Lung microvascular endothelial cell (primary cell): ENCODE measurements at places on chromosomes 4 and X. TPM values are rescaled to one million over a fixed set of nuclear protein-coding genes. Genes with fewer than 3 reads are reported as not detected.

DNA sequence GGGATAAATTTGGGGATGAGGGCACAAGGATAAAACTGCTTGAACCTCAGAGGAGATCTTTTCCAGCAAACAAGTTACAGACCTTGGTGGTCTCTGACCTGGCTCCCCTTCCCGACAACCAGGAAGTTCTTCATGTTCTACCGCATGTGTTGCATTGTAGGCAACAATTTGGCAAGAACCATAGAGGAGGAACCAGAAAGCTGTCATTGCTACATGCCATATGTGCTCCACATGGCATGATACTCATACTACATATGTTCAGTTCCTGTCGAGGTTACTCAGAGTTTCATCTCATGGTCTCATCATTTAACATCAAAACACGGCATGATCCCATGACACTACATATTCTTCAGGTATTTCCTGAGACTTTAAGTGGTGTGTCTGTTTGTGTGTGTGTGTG is 235.9 kb downstream of the OR13H1 start:
- no peak for DNase-seq

DNA sequence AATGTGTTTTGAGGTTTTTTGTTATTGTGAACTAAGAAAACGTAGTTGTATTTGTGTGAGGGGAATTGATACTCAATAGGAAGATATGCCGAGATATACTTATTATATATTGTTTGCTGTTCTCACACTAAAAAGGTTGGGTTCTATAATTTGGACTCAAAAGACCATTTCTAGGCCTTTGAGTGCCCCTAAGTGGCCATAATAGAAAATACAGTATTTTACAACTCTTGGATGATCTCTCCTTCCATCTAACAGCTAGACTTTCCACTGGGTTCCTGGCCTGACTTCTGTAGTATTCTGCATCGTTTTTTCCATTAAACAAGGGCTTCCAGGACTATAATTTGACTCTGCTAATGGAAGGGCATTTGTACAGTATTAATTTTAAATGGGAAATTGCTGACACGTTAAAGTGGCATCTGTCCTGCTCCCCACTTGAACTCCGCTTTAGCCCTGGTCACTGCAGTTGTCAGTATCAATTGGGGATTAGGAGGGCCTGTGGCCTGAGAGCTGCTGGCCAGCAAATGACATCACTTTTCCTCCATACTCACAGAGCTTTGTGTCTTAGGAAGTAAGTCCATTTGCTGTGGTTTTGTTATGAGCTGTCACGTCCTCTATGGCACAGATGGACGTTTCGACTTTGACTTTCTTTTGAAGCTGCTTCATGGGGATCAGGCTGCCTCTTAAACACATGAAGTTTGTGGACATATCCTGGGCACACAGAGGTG is 176.9 kb downstream of the SLIT2 start:
- DNase-seq: no peak

DNA sequence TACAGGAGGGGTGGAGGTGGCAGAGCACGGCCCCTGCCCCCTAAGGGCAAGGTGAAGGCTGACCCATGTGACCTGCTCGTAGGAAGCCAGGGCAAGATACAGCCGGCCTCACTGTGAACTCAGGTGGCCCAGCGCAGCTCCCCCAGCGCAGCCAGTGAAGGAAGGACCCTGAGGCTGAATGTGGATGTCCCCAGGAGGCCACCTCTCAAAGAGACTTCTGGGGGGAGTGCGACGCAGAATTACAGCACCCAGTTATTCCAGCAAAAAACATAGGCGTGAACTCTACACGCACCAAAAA is 52.6 kb downstream of the ZFYVE28 start:
- no peak for DNase-seq

DCK gene
- total RNA-seq: 14.2 and 23.8 TPM in 2 replicates

ZMYM3 gene
- total RNA-seq: 7.9 and 8.5 TPM in 2 replicates

- no peak for DNase-seq
Observed at GRCh38 chrX:84064164-84064563, 123.8 kb downstream of the RPS6KA6 start.

- no peak for DNase-seq
Observed at GRCh38 chrX:25383196-25383595, 367.4 kb upstream of the ARX start.

DNA sequence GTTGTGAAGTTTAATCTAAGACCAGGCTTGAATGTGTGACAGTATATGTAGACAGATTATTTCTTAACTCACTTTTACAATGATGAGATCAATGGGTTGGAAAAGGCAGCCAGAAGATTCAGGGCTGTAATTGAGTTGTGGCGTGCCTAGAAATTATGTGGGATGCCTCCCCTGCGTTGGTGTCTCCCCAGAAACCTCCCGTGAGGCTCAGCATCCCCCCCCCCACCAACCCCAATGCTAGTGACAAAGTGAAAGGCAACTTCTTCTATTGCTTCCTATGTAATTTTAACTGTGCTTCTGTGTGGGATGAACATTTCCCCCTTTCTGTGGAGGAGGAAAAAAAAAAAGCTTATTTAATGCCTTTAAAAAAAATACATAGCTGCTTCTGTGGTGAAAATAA is 297.9 kb downstream of the ARHGAP10 start:
- no peak for DNase-seq

- no peak for DNase-seq
Observed at GRCh38 chr4:140102421-140102820, 51.6 kb downstream of the MAML3 start.

FBXO8 gene
- total RNA-seq: 19.2 and 31.5 TPM in 2 replicates

- DNase-seq: no peak
Observed at GRCh38 chr4:37157476-37158167, 86.9 kb upstream of the NWD2 start.

HDX gene
- 3.5 and 4.2 TPM in 2 replicates for total RNA-seq

DNA sequence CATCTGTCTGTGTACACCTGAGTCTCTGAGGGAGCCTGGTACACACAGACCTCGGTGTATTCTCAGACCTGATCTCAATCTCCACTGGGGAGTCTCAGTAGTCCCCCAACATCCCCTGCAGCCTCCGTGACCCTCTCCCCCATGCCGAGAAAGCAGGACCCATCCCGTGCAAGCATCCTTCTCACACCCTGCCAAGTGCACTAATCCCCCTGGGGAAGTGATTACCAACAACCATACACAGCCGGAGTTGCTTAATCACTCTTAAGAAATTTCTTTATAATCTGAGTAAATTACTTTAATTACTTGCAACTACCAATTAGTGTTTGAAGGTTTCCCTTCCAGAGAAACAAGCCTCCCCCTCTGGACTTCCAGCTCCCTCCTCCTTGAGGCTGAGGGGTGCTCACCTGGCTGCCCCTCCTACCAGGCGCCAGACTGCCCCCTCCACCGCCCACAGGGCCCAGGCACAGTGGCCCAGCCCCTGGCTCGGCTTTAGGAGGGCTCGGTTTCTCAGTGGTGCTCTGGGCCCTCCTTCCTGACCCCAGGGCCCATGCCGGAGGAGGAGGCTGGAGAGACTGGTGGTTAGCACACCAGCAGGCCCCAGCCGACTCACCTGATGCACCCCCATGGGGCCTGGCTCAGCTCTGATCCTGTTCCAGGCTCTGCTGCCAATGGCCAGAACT is 43.8 kb downstream of the PJA1 start:
- no peak for DNase-seq

DNA sequence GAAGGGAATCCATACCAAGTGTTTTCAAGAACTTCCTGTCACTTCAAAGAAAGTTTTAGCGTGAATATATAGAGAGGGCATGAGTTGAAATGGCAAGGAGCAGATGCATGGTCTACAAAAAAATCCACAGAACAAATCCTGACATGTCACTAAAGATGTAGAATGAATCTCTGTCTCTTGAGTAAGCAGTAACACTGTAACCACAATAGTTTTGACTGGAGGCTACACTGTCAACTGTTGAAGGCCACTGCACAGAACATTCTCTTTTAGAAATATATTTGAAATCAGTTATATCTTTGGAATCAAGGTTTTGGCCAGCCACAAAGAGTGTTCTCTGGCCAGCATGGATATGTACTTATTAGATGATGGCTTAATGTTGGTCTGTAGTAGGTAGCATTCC is 83.8 kb downstream of the VCX3B start:
- DNase-seq: no peak

GRCh38 chr4:109169170-109169569 is 133.3 kb downstream of the COL25A1 start:
- no peak for DNase-seq

DNA sequence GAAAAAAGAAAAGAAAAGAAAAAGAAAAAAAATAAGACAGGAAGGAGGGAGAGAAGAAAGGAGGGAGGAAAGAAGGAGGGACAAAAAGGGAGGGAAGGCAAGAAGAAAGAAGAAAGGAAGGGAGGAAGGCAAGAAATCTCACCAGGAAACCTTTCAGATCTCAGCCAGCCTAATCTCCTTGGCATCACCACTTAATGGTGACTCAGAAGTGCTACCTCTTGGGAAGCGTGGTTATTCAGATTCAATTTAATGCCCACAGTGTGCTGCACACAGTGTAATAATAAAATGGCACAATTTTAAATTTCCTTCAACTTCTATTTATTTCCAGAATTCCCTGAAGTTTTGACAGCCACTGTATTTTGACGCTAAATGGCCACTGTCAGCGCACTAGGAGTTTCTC is 50.3 kb downstream of the DKK2 start:
- no peak for DNase-seq

- no peak for DNase-seq
Observed at GRCh38 chrX:109036624-109037023, 300.3 kb upstream of the IRS4 start.

DNA sequence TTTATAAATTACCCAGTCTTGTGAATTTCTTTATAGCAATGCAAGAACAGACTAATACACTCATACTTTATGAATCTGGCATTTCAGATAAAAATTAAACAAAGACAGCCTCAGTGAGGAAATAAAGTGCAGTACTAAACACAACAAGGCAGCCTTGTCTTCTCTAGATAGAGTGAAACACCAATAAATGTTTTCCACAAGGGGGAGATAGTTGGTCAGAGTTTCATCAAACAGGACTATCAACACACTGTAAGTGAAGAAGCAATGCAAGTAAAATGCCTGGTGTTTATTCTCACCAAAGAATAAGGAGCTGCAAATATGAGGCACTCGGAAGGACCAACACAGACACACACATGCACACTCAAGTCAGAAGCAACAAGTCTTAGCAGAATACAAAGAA is 62.8 kb downstream of the FAM9B start:
- peak; percentile 48 for DNase-seq

DNA sequence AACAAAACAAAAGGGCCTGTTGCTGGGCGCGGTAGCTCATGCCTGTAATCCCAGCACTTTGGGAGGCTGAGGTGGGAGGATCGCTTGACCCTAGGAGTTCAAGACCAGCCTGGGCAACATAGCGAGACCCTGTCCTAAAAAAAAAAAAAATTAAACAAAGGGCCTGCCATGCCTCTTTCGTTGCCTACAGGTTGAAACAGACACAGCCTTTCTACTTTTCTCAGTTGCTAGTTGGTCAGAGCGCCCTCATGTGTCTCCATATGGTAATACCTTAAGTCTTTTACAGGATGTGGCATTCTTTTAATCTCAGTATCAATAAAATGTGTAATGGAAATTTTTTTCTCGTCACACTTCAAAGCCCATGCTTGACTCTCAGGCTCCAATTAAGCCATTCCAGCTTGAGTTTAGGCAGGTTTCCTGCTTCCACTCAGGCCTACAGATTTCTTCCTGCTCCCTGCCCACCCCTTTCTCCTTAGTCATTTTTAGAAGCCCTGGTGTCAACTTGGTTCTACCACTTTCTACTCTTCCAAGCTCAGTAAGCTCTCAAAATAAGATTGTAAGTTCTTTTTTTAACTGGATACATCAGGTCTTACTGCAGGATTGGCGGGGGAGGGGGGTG is 4.6 kb upstream of the SOWAHD start:
- peak; percentile 68 for DNase-seq

DNA sequence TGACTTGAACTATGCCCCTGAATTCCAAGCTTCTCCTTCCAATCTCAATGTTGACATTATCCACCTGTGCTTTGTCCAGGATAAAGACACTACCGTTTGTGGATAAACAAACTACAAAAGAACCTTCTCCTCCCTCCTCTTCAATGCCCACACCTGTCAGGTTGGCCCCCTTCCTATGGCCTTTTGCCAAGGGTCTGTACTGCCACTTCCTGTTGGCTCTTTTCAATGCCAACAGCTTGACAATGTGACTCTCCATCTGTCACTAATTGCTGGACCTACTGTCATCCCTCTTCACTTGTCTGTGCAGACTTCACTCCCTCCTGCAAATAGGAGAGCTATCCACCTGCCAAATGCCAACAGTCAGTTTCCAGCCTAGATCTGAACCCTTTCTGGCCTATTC is 35.8 kb upstream of the MID1 start:
- DNase-seq: no peak

DNA sequence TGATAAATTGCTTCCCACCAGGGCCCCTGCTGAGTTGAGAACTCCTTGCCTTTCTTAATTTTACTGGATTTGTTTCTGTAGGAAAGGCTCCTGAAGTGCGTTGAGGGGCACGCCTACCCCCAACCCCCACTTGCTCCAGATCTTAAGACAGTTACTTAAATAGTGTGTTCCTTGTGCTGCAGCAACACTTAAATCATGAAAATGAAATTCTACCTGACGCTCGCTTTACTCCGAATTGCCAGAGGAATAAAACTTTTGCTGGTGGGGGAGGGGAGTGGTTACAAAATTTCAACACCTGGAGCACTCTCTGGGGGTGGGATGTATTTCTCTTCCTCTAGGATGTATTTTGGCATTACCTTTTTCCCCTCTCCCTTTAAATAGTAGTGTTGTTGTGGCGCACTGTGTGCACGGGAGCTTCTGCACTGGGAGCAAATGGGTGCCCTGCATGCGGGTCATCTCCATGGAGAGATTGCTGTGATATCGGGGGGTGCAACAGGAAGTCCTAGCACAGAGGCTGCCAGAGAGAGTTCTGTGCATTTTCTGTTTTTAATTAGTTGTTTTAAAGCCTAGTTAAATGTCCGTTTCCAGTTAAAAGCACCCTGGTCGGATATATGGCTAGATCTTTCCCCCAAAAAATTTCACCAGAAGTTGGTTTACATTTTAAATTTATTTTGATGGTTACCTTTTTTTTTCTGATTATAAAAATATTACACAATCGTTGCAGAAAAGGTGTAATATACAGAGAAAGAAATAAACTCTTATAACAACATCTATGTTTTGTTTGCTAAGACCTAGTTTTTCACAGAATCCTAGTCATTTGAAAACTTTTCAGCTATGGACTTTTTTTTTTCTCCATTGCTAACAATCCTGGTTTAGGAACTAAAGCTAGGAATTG is 207.7 kb downstream of the SOWAHB start:
- DNase-seq: no peak

GRCh38 chrX:16786791-16787735 is 797 bp downstream of the TXLNG start:
- peak; percentile 6 for DNase-seq

- DNase-seq: no peak
Observed at GRCh38 chr4:140556372-140557085, 12.2 kb downstream of the UCP1 start.

FAAH2 gene
- 0.22 and 0.60 TPM in 2 replicates for total RNA-seq

- no peak for DNase-seq
Observed at GRCh38 chr4:189941005-189941450, 356 bp downstream of the FRG1 start.

GRCh38 chrX:13432414-13433297 is 112.8 kb upstream of the ATXN3L start:
- DNase-seq: peak; percentile 62

GRCh38 chrX:13077168-13077567 is 32.7 kb upstream of the FAM9C start:
- peak; percentile 74 for DNase-seq

RHOXF2 gene
- not detected in 2 replicates for total RNA-seq

EPGN gene
- total RNA-seq: under 0.01 TPM in 1 of 2 replicates, not detected in the other

SFRP2 gene
- total RNA-seq: not detected in 2 replicates

SSX2 gene
- total RNA-seq: not detected in 2 replicates
